EH (cell line): ENCODE measurements at places on chromosomes 5 and 9.
A peak's percentile ranks its signal among the peaks of the same experiment; 100 is the strongest.

- peak; percentile 8 for DNase-seq
These were observed 211.2 kb downstream of the SAXO1 start for GRCh38 chr9:18821788-18822187.

DNA sequence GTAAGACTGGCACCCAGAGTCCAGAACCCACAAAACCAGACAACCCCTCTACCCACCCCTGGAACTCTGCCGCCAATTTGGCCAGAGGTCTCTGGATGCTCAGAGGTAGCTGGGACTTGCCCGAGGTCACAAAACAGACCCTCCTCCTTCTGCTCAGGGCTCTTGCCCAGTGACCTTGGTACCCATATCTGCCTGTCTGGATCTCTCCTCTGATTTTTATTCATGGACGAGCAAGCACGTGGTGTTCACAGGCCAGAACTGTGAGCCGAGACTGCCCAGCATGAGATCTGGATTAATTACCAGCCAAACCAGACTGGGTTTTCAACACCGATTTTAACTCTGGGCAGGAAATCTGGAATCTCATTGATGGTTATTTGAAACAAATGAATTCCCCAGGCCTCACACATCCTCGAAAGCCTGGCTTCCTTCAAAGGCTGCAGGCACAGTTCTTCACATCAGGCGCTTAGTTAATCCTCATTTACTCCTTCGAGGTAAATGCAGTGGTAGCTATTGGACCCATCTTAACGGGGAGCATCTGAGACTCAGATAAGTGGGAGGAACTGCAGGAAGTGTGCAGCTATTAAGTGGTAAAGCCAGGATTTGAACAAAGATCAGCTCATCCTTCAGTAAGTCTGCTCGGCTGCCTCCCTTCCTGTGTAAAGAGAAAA lies 21.4 kb downstream of the COL27A1 start:
- peak; percentile 25 for DNase-seq

DNA sequence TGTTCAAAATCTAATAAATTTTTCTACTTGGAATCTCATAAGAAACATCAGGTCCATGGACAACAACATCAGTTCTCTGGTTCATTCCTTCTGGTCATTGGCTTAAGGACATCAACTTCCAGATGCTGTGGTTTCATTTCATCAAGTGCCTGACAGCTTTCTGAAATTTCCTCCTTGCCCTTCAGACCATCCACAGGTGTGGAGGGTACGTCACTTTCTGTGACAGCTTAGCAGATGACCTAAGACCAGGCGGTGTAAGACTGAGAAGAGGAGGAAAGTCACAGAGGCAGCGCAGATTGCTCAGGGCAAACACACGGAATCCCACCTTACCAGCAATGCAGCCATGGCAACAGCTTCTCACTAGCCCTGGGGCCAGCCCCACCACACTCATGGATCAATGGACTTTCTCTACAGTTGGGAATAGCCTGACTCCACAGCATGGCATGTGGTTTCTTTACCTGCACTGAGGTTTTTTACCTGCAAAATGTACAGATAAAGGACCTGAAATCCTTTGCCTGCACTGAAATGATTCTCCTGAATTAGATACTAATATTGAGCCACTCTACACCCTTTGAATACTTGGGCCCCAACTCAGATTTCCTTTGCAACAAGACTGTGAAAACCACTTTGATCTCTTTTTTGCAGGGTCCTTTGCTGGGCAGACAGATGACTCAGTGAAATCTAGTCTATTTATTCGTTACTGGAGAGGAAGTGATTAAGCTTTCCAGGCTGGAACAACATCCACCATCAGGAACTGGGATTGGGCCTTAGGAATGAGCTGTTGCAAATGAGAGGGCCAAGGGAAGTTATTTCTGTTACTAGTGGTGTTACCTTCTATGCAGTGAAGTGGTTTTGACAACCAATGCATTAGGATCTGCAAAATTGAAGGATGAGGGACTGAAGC lies 26.9 kb downstream of the TICAM2 start:
- DNase-seq: peak; percentile 85

GRCh38 chr5:94856257-94856800 lies 237.9 kb downstream of the SLF1 start:
- DNase-seq: no peak

DNA sequence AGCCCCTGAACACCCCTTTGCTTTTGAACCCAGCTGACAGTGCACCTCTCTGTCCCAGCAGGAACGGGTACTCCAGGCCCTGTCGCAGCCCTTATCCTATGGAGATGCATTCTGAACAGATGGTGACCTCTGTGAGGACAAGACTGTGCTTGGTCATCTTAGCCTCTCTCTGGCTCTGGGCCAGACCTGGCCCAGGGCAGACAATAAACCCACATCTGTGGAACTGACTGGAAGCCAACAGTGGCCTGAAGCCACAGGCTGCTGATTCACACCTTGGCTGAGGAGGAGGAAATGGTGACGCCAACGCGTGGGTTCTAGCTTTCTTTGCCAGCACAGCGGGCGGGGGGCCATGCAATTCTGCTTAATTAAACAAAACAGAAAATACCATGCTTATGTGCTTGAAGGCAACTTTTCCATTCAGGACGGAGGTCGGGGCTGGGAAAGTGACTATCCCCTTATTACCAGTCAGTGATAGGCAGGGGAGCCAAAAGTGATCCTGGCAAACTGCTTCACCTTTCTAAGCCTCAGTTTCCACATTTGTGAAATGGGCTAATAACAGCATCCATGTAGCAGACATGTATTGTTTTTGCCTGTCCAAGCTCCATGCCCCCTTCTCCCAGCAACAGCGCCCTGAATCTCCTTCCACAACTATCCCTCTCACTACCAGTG lies 10.8 kb downstream of the SH3PXD2B start:
- peak; percentile 95 for DNase-seq

DNA sequence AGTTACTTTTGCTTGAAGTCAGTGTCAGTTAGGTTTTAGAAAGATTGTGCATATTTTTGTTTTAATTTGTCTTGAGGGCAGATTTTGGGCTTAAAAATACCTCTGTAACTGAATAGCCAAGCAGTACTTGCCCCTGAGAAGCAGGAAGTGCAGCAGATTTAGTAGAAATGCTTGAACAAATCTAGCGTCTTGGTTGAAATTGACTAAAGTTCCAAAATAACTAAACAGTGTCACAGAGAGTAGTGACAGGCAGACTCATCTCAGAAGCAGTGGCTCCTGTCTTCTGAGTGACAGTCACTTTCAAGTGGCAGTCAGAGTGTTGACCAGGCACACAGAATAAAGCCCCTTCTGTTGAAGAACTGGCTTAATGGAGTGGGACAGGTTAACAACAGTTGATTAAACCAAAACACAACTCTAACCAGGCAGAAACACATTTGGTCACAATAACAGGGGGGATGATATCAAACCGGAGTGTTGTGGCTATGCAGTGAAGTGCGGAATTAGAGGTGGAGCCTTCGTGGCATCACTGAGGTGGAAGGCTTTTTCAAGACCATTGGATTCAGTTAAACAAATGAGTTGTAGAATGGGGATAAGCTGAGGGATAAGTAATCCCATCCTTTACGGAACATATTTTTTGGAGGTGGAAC lies 29.1 kb downstream of the TRIO start:
- peak; percentile 53 for DNase-seq

DNA sequence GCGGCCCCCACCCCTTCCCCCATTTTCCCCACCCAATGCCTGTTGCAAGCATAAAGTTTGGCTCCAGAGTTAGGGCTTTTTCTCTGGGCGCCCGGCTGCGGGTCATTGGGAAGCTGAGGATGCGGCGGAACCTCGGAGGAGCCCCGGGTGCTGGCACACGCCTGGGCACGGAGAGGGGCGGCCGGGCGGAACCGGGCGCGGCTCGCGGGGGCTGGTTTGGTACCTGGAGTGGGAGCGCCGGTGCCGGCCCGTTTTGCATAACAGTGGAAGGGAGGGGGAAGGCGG lies 1.2 kb downstream of the PPARGC1B start:
- no peak for DNase-seq

- peak; percentile 2 for DNase-seq
These were observed 62.3 kb upstream of the CDH18 start for GRCh38 chr5:20050262-20050661.

DNA sequence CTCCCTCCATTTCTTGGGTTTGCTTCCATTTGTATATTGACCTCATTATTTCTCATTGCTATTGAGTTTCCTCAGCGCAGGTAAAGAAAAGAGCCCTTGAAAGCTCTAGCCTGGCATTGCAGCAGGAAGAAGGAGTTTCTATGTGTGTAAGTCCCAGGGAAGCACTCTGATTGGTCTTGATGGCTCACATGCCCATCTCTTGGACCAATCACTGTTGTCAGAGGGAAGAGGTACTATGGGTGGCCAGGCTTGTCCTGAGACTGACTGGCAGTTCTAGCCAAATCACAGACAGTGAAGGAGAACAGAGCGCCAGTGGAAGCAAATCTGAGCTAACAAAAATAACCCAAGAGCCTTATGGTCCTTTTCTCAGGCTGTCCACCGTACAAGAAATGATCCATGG lies 219.0 kb downstream of the PAX5 start:
- no peak for DNase-seq

DNA sequence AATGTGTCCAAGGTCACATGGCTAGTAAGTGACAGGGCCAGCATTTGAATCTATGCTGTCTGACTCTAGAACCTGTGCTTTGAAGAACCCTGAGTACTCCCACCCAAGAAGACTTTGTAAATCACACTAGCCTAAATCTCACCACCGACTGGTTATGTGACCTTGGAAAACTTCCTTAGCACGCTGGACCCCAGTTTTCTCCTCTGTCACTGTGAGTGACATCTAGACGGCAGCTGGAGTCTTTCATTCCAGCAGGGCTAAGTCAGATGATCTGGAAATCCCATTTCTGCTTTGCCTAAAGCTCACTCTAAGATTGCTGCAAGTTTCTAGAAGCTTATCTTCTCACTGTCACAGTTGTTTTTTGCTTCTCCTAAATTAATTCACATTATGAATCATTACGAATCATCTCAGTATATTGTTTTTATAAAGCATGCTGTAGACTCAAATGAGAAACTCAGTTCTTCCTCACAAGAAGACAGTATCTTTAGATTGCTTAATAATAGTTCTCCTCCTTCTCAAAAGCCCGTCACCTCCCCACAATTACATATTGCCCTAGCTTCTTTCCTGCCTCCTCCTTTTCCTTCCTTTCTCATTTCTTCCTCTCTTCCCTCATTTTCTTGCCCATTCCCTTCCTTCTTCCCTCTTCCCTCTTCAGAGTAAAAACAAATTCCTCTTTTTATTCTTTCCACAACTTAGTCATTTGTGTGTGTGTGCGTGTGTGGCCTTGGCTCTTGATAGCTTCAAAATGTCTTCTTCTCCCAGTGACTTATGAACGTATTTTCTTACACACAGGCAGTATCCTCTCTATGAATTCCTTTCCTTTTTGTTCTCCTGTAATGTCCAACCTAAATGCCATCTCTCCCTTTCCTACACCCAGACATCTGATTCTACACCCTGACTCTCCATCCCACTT lies 16.8 kb downstream of the ALDOB start:
- DNase-seq: peak; percentile 62

DNA sequence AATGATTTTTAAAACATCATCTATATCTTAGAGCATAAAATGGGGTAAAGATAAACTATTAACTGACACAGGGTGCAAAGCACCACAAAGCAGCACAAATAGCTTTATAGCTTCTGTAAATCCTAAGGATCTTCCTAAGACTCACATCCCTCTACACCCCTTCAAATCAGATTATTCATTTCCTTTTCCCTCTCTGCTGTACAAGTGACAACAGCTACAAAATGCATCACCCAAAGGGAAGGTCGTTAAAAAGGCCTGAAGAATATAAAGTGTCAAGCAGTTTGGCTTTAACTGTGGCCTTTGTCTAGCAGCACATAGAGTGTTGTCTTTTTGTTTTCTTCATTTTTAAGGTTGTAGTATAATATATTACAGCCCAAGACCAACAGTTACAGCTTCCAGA lies 422.1 kb downstream of the PDE4D start:
- no peak for DNase-seq
